ENCODE measurements at places on chromosomes 13 and 19. TPM values are rescaled to one million over a fixed set of nuclear protein-coding genes. Genes with fewer than 3 reads are reported as not detected.

The FAM174C gene
- 23.7 TPM for polyA plus RNA-seq

GRCh38 chr13:78881054-78881453 lies 222.1 kb upstream of the OBI1 start:
- no peaks in the 10 kb centered on the region for H3K36me3 ChIP-seq
- DNase-seq: no peak
- H3K27me3 ChIP-seq: no peaks in the 10 kb centered on the region
- no peak overlapping the region for H3K4me3 ChIP-seq
- H3K4me1 ChIP-seq: no peaks in the 10 kb centered on the region
- no peak overlapping the region for H3K27ac ChIP-seq

The ANGPTL8 gene
- not detected for polyA plus RNA-seq

DNA sequence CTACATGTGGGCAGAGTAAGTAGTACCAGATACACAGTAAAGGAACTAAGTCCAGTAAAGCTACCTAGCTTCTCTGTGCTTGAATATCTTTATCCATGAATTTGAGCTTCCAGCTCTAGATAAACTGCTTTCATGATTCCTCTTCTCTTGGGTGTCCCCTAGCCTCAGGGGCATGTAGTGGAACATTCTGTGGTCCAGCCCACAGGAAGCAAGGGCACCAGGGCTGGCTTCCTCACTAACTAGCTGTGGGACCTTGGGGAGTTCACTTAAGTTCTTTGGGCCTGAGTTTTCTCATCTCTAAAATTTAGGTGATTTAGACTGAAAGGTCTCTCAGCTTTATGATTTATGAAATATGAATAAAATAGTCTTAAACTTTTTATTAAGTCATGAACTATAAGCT lies 185.7 kb downstream of the KATNAL1 start:
- H3K4me3 ChIP-seq: no peak overlapping the region
- DNase-seq: no peak

Measured in fibroblast of lung (primary cell).